Uterus (tissue), 4 donors: ENCODE measurements at places on chromosomes 6 and 20.

DNA sequence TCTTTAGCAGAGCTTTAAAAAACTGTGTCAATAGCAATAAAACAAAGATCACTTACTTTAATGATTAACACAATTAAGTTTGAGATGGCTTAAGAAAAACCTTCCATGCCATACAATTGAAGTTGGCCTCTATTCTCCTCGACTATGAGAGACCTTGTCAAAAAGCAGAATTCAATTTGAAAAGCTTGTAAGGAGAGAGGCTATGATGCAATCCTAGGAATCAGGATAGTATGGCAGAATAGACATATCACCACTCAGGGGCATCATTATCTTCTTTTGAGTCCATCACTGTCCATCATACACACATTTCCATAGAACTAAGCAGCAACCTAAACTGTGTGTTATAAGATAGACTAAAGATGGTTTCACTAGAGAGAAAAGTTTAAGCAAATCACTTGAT is 17.2 kb downstream of the TBC1D7 start:
- DNase-seq = no peak

- DNase-seq = no peak
Measured at GRCh38 chr20:50992733-50993457, 30.0 kb downstream of the KCNG1 start.

GRCh38 chr6:150539568-150539967 is 60.1 kb upstream of the PLEKHG1 start:
- no peak for DNase-seq

- peak; percentile 71 for DNase-seq
Measured at GRCh38 chr20:50398821-50399554, 111.2 kb upstream of the PTPN1 start.

DNA sequence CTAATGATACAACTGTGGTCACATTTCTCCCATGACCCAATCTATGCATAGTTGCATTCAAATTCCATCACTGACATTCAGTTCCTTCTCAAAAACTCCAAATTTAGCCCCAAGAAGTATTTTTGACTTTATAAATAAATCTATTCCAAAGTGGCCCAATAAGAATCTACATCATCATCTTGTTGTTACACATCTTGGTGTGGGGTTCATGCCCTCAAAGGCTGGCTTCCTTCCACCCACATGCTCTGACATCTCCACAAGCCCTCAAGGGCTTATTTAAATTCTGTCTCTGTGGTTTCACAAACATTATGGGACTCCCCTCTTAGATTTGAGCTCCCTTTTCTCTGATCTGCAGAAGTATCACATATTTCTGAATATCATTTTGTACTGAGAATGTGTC is 585.3 kb upstream of the BTBD3 start:
- DNase-seq = no peak

DNA sequence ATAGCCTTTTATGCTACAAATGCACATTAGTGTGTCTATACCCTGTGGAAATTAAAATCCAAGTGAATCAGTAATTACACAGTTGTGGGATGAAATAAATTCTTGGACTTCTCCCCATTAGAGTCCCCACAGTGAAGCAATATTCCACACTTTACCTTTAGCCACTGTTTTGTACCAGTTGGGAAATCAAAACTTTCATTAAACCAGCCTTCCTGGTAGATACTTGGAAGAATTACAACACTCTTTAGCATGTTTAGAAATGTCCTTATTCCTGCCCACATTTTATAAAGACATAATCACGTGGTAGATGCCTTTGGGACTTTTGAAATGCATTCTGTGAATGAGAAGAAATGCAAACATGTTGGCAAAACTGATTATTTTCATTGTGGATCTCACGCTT is 49.0 kb upstream of the ANKEF1 start:
- DNase-seq = no peak
